T-helper 22 cell (primary cell): ENCODE measurements at places on chromosomes 12 and 14.

DNA sequence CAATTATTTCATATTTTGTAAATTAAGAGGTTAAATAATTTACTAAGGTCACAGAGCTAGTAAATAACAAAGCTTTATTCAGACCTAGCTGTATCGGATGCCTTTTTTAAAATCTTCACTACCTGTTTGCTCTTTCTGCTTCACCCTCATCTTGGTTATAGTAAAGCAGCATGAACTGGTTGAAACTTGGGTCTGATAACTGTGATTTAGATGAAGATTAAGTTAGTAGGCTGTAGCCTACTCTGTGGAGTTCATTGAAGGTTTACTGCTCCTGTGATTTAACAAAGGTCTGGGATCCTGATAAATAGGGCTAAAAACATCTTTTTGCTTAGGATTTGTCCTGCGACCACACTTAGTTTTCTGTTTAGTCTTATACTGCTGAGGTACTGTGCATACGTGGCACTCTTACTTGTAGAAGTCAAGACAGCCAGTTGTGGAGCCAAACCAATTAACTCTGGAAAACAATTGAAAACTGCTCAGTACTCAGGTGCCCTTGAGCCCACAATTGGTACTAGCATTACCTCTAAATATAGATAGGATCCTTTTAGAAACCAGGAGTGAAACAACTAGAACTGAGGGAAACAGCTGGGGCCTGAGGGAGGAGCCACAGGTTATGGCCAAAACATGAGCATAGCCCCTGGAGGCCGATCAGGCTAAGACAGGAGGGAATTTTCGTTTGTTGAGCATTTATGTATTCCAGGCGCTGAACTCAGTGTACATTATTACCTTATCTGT lies 2.3 kb downstream of the SPATS2 start:
- DNase-seq = no peak

DNA sequence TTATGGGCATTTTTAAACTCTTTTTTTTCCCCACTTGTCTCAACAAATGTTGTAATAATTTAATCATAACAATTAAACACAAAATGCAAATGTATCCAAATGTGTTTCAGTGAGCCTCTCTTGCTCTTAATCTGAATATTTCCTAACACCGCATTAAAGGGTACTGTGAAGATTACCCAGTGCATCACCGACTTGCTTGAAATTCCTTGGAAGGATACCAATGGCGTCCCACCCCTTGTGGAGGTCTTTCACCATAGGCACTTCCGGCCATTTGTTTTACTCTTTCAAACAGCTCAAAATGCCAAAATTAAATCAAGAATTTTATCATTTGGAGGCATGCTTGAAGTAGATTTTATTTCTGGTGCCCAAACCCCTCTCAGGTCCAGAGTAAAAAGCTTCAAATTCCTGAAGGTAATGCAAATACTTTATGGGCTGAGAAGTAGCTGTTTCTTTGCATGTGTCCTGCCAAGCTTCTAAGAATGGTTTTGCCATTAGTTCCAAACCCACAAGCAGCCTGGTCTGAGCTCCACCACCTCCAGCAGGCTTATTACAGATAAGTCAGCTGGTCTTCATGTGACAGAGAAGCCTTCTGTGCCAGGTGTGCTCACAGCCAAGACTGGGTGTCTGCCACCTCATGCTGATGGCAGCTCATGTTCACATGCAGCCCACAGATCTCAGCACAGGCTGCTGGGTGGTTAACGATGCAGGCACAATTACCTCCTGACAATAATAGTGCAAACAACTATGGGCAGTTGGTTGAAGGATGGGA lies 16.4 kb upstream of the NUDT4 start:
- DNase-seq = no peak

- no peak for DNase-seq
These were observed 13.8 kb upstream of the SCARB1 start for GRCh38 chr12:124877423-124877822.

DNA sequence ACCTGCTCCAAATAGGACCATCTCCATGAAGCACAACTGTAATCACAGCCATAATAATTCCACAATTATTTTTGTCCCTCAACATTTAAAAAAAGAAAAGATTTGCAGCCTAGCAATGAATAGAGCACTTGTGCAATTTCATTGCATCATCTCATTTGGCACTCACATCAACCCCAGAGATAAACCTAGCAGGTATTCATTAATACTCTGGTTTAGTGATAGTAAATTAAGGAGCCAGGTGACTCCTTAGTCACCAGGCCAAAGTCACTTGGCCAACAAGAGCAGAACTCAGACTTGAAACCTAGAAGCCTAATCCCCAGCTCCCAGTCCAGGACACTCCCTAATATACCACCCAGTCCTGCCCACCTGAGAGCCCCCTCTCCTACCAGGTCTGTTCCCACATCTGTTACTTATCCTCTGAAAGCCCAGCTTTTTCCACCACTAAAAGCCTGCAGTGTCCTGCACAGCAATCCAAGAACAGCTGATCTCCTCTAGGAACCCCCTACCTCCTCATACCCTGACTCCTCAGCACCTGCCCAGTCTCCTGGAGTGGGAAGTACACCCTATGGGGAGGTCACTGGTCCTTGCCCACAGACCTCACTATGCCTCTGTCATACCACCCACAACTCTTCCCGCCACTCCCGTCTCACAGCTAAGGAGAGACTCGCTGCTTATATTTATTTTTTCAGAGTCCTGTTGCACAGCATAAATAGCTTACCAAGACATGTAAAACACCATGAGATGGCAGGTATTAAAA lies 22.1 kb downstream of the OR10P1 start:
- DNase-seq = no peak

DNA sequence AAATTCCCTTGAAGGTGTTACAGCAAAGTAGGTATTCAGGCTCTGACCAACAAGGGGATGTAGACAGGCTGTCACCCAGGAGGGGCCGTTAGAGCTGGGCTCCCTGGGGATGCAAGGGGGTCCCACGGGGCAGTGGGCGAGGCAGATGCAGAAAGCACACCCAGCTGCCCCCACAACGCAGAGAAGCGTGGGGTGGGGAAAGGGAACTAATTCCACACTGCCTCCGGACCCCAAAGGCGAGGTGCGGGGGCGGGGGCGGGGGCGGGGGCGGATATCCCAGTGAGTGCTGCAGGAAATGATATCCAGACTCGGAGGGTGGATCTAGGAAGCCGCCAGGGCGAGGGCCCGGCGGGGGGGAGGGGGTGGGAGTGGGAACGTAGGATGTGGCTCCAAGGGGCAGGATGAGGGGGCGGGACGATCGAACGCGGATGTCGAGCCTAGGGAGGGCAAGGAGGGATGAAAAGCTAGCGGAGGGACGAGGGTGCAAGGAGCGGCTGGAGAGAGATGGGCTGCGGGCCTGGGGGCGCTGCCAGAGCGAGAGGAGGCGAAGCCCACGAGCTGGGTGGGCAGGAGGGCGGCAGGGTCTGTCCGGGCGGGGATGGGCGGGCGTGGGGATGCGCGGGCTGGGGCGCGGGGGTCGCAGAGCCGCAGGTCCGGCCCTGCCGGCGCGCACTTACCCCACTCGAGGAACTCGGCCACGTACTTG lies 874 bp downstream of the CDC42BPB start:
- no peak for DNase-seq

DNA sequence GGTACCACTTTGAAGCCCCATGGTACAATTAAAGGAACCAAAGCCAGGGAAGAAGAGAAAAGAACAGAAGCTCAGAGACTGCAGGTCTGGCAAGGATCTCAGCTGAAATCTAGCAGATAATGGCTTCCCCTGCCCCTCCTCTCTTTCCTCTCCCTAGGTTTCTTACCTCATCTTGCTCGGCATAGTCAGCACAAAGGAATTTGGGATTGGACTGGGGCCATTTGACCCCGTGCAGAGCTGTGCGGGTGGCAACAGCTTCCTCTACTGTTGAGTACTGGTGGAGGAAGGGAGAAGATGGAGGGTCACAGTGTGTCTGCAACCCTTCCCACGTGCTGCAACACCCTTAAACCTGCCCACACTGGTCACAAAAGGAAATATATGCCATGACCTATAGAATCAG lies 4.7 kb upstream of the CDH24 start:
- DNase-seq = no peak

GRCh38 chr14:85958069-85958468 lies 428.1 kb downstream of the FLRT2 start:
- DNase-seq = no peak

DNA sequence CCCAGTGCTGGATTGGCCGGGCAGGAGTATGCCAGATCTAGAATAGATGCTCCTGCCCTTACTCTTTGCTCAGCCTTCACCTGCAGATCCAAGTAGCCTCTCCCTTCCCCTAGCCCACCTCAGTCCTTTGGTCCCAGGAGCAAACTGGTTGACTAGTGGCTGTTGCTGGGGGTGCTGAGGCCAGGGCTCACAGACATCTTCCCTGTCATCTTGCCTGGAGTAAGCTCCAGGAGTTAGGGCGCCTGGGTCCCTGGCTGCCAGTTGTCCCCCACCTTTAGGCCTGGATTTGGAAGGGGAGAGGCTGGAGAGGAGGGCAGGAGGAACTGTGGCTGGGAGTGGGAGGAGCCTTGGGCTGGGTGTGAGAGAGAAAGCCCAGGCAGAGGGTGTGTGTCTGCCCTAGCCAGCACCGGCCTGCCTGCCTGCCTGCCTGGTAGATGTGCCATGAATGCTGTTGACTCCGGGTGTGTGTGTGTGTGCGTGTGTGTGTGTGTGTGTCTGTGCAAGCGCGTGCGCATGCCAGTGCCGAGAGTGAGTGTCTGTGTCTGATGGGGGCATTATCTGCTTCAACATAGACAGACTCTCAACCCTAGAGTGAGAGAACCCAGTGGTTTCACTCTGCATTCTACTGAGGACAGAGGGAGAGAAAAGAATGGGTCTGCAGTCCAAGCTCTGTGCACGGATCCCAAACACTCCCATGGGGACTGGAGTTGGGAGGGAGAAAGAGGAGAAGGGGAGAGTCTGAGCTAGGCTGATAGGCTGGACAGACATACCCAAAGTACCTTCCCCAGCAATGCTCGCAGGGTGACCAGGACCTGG lies 845 bp upstream of the RARG start:
- peak; percentile 28 for DNase-seq

- no peak for DNase-seq
These were observed 18.5 kb upstream of the NINJ2 start for GRCh38 chr12:681568-682256.

- DNase-seq = no peak
These were observed 21.0 kb downstream of the RTN1 start for GRCh38 chr14:59849411-59850130.
